H1 (cell line): ENCODE measurements at places on chromosomes 7 and 10.

- DNase-seq: no peak
Measured at GRCh38 chr10:33921970-33922605, 587.6 kb upstream of the NRP1 start.

DNA sequence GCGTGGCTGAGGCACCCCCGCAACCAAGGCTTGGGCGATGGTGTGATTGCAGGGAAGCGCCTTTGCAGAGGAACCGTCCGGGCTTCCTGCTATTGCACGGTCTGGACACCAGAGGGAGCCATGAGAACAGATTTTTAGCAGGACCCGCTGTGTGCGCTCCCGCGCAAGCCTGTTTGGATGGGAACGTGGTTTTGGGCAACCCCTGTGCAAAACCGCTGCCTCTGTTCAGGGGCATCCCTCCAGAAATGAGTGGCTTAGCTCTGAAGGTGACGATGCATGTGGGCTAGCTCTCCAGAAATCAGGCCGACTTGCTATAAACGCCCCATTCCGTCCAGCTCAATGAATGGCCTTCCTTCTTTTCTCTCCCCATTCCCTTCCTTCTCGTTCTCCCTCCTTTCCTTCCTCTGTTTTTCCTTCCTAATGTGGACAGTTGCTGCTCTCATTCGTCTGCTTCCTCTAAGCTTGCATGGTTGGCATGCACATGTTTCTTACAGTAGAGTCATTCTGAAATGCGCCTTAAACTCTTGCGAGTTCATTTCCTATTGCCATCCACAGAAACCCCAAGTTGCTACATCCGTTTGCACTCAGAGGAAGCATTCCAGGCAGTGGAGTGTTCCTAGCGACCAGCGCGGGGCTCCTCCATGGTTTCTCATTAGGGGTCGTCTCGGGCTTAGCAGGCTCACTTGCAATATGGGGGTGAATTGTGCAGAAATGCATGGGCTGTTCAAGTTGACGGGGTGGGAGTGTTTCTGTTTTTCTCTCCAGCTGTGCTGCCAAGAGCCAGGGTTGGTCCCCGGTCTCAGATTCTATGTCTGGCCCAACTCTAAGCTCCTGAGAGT, 302.5 kb upstream of the GALNT17 start:
- peak; percentile 93 for DNase-seq

DNA sequence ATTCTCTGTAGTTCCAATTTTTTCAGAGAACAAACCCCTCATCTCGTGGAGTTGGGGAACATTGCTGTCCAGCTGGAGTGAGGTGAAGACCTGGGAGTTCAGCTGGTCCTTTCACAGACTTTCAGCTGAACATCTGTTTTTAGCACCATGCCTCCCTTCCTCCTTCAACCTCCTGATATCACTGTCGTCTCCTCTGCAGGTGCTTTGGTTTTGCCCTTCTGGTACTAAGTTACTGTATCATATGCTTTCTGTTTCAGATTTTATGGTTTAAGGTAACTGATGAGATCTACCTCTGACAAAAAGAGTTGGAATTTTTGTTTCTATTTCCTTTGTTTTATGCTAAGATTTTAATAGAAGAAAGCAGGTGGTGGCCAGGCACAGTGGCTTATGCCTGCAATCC, 102.9 kb downstream of the ZNF438 start:
- DNase-seq: no peak

DNA sequence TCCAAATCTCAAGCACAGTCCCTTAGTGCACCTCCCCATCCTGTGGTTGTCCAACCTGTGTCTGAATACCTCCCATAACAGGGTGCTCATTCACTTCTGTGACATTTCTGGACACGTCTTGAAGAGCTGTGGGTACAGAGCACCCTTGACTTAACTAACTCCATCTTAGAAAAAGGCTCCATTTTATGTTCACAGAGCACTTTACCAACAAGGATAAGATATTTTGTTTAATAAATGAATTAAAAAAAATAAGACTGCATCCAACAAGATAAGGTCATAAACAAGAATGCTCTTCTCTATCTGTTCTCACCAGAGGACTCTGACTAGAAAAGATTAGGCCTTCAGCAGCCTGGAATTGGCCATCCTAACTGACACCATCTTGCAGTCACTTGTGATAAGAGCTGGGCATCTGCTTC, 335.2 kb upstream of the ZNF32 start:
- no peak for DNase-seq

DNA sequence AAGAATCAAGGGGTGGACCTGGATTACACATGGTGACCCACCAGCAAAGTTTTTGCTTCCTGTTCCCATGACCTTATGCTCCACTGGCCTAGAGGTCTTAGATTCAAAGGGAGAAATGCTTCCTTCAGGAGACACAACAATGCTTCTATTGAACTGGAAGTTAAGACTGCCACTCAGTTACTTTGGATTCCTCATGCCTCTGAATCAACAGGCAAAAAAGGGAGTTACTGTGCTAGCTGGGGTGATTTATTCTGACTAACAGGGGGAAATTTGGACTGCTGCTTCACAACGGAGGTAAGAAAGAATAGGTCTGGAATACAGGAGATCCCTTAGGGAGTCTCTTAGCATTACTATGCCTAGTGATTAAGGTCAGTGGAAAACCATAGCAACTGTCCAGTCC, 10.3 kb downstream of the TMEM229A start:
- no peak for DNase-seq

DNA sequence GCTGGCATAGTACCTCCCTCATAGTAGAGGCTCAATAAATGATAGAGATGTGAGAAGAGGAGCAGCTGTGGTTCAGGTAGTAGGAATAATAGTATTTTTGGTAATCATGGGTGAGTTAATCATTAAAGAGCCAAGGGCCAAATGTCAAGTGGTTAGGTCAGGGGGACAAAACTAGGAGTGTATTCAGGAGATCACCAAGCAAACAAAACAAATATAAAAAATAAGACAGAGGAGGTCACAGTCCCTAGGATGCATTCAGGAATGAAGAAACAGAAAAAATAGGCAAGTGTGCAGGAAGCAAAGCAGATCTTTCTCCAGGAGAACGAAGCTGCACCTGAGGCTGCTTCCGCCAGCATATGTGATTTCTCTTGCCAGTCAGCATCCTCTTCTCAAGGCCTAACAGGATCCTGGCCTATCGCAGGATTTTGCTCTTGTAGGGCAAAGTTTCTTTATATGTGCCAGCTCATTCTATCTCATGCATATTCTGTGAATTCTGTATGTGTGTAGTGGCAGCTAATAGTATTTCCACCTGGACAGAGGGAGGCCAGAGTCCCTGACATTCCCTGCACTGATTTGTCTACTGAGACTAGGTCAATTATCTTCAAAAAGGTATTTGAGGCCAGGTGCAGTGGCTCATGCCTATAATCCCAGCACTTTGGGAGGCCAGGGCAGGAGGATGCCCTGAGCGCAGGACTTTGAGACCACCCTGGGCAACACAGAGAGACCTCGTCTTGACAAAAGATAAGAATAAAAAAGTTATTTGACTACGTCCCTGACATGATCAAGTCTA, 82.7 kb downstream of the AKR1D1 start:
- no peak for DNase-seq

DNA sequence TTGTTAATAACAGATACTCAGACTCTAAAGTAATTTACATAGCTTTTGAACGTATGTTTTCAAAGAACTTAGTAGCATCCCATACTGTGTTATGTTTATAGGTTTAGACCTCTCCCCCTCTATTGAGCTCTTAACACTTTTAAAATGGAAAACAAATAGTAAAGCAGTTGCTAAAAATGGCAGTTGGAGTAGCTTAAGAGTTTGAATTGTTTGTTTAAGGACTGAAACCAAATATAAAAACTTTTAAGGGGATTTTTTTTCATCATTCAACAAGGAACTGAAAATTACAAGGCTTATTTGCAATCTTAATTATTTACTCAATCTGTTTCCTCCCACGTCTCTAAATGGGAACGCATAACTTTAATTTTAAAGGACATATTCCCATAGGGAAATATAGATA, 1.6 kb upstream of the SPAG6 start:
- no peak for DNase-seq

DNA sequence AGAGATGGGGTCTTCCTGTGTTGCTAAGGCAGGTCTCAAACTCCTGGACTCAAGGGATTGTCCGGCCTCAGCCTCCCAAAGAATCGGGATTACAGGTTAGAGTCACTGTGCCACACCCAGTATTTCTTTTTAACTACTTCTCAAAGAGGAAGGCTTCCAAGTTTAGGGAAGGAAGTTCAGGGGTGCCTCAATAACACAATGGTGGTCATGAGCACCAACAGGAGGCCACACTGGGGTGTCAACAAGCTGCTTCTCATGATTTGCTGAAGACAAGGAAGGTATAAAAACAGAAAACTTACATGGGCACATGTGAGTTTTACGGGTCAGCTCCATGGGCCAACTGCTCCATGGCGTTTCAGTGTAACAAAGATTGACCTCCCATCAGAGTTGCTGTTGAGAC, 160.5 kb downstream of the TNS3 start:
- no peak for DNase-seq
